Liver (tissue), 10 donors: ENCODE measurements at places on chromosomes 12 and 14. TPM values are rescaled to one million over a fixed set of nuclear protein-coding genes. Genes with fewer than 3 reads are reported as not detected.
A peak's percentile ranks its signal among the peaks of the same experiment; 100 is the strongest.

- DNase-seq: no peak
- peaks cover 2% of the 10 kb centered on the region for H3K4me1 ChIP-seq
- H3K36me3 ChIP-seq: no peaks in the 10 kb centered on the region
- no peaks in the 10 kb centered on the region for H3K27me3 ChIP-seq
Measured at GRCh38 chr12:52189376-52190174, 2.2 kb downstream of the KRT80 start.

DNA sequence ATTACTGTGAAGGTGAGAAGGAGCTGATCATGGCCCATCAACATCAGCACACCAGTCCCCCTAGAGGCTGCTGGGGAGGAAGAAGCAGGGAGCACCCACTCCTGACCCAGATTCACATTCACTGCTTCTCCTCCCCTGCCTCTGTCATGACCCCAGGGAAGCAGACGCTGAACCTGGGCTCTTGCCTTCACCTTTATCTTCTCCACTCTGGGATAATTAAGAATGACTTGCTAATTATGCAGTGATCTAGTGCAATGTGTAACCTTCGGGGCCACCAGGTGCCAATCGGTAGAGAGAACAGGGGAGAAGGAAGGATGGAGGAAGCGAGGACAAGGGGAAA is 44.4 kb upstream of the IQSEC3 start:
- no peak overlapping the region for H3K27ac ChIP-seq
- H3K4me3 ChIP-seq: no peak overlapping the region
- H3K4me1 ChIP-seq: peaks cover 6% of the 10 kb centered on the region
- peaks cover 22% of the 10 kb centered on the region for H3K36me3 ChIP-seq
- DNase-seq: no peak

DNA sequence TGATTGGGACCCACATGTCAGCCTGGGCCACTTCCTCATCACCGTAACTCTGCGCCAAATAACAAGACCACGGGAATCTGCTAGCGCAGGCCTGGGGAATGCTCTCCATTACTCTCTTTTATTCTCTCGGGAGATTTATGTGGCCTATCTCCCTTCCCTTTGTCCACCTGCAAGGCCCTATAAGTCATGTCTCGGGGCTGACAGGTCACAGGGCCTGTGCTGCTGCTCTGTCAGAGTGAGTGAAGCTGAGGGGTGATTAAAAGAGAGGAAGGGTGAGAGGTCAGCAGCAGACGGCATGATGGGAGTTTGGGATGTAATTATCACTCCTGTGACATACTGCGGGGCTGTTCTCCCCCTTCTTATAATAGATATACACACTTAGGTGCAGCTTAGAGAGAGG is 26.2 kb upstream of the GPATCH2L start:
- H3K4me3 ChIP-seq: no peak overlapping the region
- no peaks in the 10 kb centered on the region for H3K4me1 ChIP-seq
- no peak overlapping the region for H3K27ac ChIP-seq
- H3K27me3 ChIP-seq: no peaks in the 10 kb centered on the region
- no peaks in the 10 kb centered on the region for H3K36me3 ChIP-seq

ZNF84 gene
- 9.5 TPM for total RNA-seq

DNA sequence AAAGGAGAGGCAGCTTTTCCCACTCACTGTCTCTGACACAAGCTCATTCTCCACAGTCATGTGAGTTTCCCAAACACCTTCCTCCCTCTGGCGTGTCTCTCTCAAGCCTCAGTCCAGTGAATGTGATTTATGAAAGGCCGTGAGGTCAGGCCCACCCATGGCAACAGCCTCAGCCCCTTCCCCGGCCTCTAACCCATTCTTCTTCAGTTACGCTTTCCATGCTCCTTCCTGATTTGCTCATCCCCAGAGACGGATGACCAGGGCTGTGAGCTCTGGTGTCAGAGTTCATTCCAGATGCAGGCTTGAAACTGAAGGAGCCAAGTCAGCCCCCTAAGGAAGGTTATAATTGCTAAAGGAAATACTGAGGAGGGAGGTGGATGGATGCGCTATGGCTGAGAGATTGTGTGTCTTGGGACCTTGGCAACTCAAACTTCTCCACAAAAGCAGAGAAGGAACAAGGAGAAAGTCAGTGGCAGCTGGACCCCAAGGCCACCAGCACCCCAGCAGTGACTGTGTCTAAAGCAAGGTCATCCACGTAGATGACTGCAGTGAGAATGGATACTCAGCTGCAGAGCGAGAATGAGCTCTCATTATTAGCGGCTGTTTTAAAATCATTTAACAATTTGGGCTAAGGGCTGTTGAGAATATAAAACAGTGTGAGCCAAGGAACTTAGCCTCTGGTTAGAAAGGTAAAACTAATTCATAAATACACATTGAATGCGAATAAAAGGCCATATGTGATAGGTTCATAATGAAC is 84.1 kb downstream of the FBXL14 start:
- H3K4me3 ChIP-seq: no peak overlapping the region
- peak; percentile 12 for DNase-seq
- no peaks in the 10 kb centered on the region for H3K36me3 ChIP-seq
- no peak overlapping the region for H3K27ac ChIP-seq
- H3K27me3 ChIP-seq: no peaks in the 10 kb centered on the region
- no peaks in the 10 kb centered on the region for H3K4me1 ChIP-seq

SPX gene
- 0.25 TPM for total RNA-seq

- no peak overlapping the region for H3K4me3 ChIP-seq
- DNase-seq: no peak
- H3K27ac ChIP-seq: no peak overlapping the region
- no peaks in the 10 kb centered on the region for H3K36me3 ChIP-seq
- H3K4me1 ChIP-seq: no peaks in the 10 kb centered on the region
- no peaks in the 10 kb centered on the region for H3K27me3 ChIP-seq
Measured at GRCh38 chr12:9899209-9899608, 17.9 kb downstream of the KLRF2 start.

GRCh38 chr12:114412825-114413749 is 7.1 kb upstream of the TBX5 start:
- no peak overlapping the region for H3K27ac ChIP-seq
- DNase-seq: no peak
- H3K36me3 ChIP-seq: no peaks in the 10 kb centered on the region

DNA sequence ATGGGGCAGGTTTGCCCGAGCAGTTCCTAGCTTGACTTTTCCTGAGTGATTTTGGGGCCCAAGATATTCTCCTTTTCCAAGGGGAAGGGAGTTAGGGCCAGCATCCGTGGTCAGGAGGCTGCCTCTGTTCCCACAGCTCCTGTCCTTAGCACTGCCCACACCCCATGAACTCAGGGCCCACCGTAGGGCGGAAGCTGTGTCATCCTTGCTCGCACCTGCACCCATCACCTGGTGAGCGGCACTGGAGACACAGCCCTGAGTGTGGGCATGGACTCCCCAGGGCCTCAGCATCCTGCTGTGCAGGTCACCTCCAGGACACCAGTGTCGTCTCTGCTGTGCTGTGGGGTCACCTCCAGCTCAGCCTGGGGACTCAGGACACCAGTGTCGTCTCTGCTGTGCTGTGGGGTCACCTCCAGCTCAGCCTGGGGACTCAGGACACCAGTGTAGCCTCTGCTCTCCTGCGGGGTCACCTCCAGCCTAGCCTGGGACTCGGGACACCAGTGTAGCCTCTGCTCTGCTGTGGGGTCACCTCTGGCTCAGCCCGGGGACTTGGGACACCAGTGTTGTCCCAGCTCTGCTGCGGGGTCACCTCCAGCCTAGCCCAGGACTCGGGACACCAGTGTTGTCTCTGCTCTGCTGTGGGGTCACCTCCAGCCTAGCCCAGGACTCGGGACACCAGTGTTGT is 322.9 kb downstream of the ADGRD1 start:
- H3K4me1 ChIP-seq: no peaks in the 10 kb centered on the region
- no peak overlapping the region for H3K27ac ChIP-seq
- peaks cover 5% of the 10 kb centered on the region for H3K27me3 ChIP-seq
- H3K36me3 ChIP-seq: no peaks in the 10 kb centered on the region
- DNase-seq: no peak
- H3K4me3 ChIP-seq: no peak overlapping the region

DNA sequence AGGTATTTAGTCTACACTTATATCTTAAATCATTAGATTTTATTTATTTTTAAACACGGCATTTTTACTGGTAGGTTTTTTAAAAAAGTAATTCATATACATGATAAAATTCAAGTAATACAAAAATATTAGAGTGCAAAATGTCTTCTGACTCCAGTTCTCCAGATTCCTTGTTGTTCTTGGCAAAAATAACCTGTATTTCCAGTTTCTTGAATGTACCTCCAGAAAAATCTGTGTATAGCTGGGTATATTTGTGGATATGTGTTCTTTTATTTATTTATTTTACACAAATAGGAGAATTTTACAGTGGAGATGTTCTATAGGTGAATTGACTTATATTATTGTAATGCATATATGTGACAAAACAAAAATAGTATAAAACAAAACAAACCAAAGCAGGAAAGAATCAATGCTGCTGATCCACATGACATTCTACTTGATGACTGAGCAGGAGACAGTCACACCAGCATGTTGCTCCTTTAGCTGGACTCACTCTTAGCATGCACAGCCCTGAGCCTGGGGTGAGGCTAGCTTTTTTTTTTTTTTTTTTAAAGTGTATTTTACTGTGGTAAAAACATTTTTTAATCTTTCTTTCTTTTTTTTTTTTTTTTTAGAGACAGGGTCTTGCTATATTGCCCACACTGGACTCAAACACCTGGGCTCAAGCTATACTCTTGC is 42.2 kb upstream of the SLC38A2 start:
- H3K4me3 ChIP-seq: no peak overlapping the region
- H3K27me3 ChIP-seq: no peaks in the 10 kb centered on the region
- no peaks in the 10 kb centered on the region for H3K4me1 ChIP-seq
- H3K27ac ChIP-seq: no peak overlapping the region

DNA sequence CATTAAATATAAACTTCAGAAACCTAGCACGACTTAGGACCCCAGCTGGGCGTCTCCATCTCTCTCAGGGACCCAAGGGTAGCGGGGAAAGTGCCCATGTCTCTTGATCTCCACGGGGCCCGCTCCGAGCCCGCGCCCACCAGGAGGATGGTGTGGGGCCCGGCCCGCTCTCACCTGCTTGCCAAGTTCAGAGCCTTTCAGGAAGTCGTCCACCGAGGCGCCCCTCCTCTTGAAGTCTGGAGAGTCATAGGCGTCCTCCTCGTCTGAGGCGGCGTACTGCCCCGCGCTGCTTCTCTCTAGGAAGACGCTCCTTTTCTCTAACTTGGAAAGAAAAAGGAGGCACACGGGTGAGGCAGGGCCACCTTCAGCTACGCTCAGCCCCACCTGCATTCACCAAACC is 96.9 kb downstream of the PIWIL1 start:
- no peaks in the 10 kb centered on the region for H3K27me3 ChIP-seq
- no peaks in the 10 kb centered on the region for H3K36me3 ChIP-seq
- no peak for DNase-seq
